ENCODE measurements at places on chromosomes 7 and 10. TPM values are rescaled to one million over a fixed set of nuclear protein-coding genes. Genes with fewer than 3 reads are reported as not detected.

PRLHR gene
- not detected for total RNA-seq

WNT8B gene
- total RNA-seq = not detected

RRP12 gene
- 12.5 TPM for total RNA-seq

C10orf90 gene
- 0.18 TPM for total RNA-seq

CPN1 gene
- total RNA-seq = not detected

RAB18 gene
- 47.3 TPM for total RNA-seq

BLNK gene
- not detected for total RNA-seq

RNF32 gene
- not detected for total RNA-seq

PNLIPRP3 gene
- total RNA-seq = not detected

ATP5MK gene
- 388 TPM for total RNA-seq

CDNF gene
- 0.36 TPM for total RNA-seq

KCNH2 gene
- under 0.01 TPM for total RNA-seq

ATRNL1 gene
- total RNA-seq = under 0.01 TPM

ASB13 gene
- total RNA-seq = 9.4 TPM

ELN gene
- 36.3 TPM for total RNA-seq

COMTD1 gene
- 11.0 TPM for total RNA-seq

TSPAN33 gene
- 0.65 TPM for total RNA-seq

GCC1 gene
- 19.0 TPM for total RNA-seq

FOXI2 gene
- not detected for total RNA-seq

SFTPD gene
- 0.36 TPM for total RNA-seq

FZD8 gene
- total RNA-seq = 10.2 TPM

GLI3 gene
- 3.1 TPM for total RNA-seq

GATA3 gene
- not detected for total RNA-seq

ARID5B gene
- 57.2 TPM for total RNA-seq

SAMD9L gene
- 7.6 TPM for total RNA-seq

GDF2 gene
- total RNA-seq = not detected

VPS37D gene
- total RNA-seq = 2.8 TPM

HMX2 gene
- total RNA-seq = not detected

NKX2-3 gene
- not detected for total RNA-seq

KCP gene
- total RNA-seq = not detected

CFAP69 gene
- total RNA-seq = 1.8 TPM

NODAL gene
- not detected for total RNA-seq

ATOH7 gene
- not detected for total RNA-seq

STOX1 gene
- total RNA-seq = not detected

SORCS3 gene
- total RNA-seq = not detected

NME8 gene
- total RNA-seq = not detected

CALML5 gene
- not detected for total RNA-seq

NUPR2 gene
- not detected for total RNA-seq

INHBA gene
- total RNA-seq = 1.4 TPM

CACNB2 gene
- total RNA-seq = not detected

TLL2 gene
- total RNA-seq = under 0.01 TPM

HSPA12A gene
- 1.6 TPM for total RNA-seq

ASZ1 gene
- total RNA-seq = not detected
